Bronchial epithelial cell (primary cell): ENCODE measurements at places on chromosomes 7 and 10. TPM values are rescaled to one million over a fixed set of nuclear protein-coding genes. Genes with fewer than 3 reads are reported as not detected.

DNA sequence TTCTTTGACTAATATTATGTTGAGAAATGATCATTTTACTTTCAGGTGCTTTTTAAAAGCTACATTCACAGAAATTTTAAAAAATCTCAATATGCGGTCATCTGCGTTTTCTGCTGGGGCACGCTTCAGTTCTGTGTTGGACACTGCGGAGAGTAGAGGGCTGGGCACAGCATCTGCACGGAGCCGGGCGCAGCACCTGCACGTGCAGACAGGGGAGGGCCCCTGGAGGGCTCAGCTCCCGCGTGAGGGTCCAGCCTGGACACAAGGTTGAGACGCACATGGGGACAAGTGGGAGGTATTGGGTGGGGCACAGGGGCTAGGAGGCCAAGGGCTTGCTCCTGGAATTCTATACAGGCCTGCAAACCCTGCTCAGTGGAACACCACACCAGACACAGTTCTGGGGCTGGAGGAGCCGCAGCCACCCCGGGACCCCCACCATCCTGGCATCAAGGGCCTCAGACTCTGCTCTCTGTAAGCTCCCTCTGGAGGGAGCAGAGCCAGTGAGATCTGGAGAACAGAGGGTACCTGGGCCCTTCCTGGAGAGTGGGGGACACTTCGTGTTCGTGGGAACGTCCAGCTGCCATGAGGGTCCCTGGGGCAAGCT, 20.4 kb upstream of the FAM20C start:
- no peak for DNase-seq

- DNase-seq, result peak; percentile 67
These were observed 90.1 kb upstream of the NFE2L3 start for GRCh38 chr7:26061678-26062603.

DNA sequence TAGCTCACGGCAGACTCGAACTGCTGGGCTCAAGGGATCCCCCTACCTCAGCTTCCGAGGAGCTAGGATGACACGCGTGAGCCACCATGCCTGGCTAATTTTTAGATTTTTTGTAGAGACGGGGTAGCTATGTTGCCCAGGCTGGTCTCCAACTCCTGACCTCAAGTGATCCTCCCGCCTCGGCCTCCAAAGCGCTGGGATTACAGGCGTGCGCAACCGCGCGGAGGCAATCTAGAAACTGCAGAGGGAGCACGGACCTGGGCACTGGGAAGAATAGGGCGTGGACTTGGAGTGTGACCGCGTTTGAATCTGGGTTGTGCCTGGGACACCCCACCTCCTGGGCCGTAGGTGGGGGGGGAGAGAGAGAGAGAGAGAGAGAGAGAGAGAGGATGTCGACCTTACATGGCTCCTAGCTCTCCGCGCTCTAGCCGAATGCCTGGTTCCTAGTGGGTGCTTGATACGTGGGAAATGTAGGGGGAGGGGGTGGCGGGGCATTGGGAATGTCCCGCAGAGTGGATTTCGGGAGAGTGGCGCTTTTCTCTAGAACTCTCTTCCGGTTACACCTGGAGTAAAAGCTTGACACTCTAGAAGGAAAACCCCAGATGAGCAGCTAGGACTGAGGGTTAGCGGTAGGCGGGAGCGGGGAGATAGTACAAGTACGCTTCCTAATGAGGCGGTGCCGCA, 1.2 kb upstream of the MAP3K8 start:
- peak; percentile 54 for DNase-seq

The HTR7 gene
- 15.5 and 16.3 TPM in 2 replicates for total RNA-seq

The SYT15 gene
- total RNA-seq, result under 0.01 and 0.13 TPM in 2 replicates

- DNase-seq, result no peak
These were observed at the start of gene EBF3 for GRCh38 chr10:129963641-129964501. EBF3 (minus strand) TSS chr10:129964274; CDS start chr10:129963768, 506 bp downstream.

- no peak for DNase-seq
These were observed 163.9 kb upstream of the AUTS2 start for GRCh38 chr7:69434398-69434815.

DNA sequence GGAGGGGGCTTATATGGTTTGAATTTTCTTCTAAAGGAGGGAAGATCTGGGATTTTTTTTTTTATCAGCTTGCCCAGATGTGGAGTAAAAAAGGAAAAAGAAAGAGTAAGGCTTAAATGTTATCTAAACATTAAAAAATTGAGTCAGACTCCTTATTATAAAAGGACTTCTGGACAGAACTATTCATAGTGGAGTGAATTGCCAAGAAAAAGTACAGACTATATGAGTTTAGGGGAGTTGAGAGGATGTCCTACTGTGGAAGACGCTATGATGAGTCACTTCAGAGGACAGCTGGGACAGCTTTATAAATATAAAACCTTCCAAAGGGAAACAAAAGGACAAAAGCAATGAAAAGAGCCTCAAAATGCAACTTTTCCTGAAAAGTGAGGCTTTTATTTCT, 73.0 kb downstream of the TFPI2 start:
- DNase-seq, result no peak

The BMPER gene
- total RNA-seq, result 0.13 and 0.26 TPM in 2 replicates

- DNase-seq, result no peak
These were observed 42.5 kb downstream of the STK17A start for GRCh38 chr7:43625453-43625852.
